ENCODE measurements at places on chromosomes 5 and 9.

GRCh38 chr5:77396017-77396416, 96.1 kb downstream of the WDR41 start:
- DNase-seq, result no peak

DNA sequence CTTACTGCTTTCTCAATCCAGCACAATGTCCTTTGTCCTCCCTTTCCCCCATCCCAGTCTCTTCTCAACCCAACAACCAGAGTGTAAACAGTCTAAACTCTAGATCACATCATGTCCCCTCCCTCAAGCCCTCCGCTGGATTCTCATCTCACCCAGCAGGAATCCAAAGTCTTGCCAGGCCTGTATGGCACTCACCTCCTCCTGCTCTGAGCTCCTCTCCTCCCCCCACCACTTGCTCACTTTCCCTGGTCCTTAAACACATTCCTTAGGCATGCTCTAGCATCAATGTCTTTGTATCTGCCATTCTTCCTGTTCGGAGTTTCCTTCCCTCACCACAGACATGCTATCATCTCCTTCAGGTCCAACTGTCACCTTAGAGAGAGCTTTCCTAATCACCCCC, 78.8 kb downstream of the NIPSNAP3B start:
- DNase-seq, result no peak

DNA sequence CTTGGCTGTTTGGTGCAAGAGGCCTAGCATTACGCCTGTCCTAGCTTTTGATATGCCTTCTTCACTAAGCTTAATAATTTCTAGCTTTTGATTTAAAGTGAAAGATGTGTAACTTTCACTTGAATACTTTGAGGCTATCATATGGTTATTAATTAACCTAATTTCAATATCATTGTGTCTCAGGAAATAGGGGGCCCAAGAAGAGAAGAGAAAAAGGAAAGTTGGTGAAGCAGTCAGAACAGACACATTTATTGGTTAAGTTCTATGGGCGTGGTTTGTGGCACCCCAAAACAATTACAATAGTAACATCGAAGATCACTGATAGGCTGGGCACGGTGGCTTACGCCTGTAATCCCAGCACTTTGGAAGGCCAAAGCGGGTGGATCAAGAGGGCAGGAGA, 40.9 kb upstream of the F2RL2 start:
- DNase-seq, result no peak

GRCh38 chr9:125455876-125456275, 194.2 kb downstream of the GAPVD1 start:
- no peak for DNase-seq

GRCh38 chr5:147454996-147455677, 54.7 kb downstream of the DPYSL3 start:
- no peak for DNase-seq

DNA sequence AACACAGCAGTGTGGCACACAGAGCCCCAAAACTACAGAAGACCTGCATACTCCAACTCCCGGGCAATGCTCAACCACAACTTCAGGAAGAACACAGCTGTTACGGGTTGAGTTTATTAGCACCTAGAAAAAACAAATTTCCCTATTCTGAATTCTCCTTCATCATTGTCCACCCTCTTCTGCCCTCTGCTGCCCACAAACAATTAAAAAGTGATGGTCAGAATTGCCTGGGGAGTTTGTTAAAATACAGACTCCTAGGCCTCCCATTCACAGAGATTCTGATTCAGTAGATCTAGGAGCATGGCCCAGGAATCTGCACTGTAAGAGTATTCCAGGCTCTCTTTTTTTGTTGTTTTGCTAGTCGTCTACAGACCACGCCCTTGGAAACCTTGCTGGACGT, 310.6 kb downstream of the NDUFS4 start:
- DNase-seq, result no peak

DNA sequence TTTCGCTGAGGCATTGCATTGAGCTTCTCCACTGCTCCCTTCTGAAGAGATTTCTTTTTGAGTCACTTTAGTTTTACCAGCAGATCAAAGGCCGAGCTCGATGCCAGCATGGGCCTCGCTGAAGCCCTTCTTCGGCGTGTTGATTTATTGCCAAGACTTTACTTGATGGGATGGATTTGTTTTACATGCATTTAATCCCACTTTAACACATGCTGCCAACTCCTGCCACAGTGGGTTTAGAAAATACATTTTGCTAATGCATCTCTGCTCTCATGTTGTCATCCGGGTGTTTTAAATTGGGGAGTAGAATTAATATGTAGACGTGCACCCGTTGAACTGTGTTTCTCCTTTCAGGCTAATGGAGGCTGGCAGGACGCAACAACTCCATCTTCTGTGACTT, 218.3 kb downstream of the PBX3 start:
- no peak for DNase-seq

DNA sequence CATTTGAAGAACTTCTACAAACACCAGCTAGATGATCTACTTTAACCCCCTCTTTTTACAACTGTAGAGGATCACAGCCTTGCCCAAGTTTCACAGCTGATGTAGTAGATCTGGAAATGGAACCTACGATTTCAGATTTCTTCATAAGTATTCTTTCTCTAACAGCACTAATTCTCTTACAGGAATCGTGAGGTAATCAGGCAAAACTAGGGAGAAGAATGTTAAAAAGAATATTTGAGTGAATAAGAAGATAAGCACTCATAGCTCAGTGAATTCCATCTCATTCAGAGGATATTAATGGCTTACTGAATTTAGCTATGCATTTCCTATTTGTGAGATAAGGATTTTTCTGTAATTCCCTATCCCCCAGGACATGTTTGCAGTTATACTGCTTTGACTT, 42.1 kb downstream of the NADK2 start:
- DNase-seq, result no peak

GRCh38 chr5:134370311-134370870, 978 bp upstream of the UBE2B start:
- DNase-seq, result no peak

- no peak for DNase-seq
Observed at GRCh38 chr9:100074093-100074492, 24.7 kb downstream of the ERP44 start.

GRCh38 chr5:34585601-34586104, 70.5 kb upstream of the RAI14 start:
- DNase-seq, result no peak

Data from anterior cingulate cortex (tissue), 58 donors.